ENCODE measurements at places on chromosomes 1 and 21. TPM values are rescaled to one million over a fixed set of nuclear protein-coding genes. Genes with fewer than 3 reads are reported as not detected.

DNA sequence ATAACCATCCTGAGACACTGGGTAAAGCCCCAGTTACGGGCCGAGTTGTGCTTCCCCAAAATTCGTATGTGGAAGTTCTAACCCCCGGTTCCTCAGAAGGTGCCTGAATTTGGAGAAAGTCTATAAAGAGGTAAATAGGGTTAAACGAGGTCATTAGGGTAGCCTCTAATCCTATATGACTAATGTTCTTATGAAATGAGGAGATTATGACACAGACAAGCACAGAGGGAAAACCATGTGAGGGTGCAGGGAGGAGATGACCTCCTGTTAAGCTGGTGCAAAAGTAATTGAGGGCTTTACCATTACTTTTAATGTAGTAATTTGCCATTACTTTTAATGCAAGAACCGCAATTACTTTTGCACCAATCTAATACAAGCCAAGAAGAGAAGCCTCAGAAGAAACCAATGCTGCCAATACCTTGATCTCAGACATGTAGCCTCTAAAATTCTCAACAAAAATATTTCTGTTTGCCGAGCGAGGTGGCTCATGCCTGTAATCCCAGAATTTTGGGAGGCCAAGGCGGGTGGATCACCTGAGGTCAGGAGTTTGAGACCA, 260.8 kb downstream of the GPATCH2 start:
- DNase-seq: no peak

DNA sequence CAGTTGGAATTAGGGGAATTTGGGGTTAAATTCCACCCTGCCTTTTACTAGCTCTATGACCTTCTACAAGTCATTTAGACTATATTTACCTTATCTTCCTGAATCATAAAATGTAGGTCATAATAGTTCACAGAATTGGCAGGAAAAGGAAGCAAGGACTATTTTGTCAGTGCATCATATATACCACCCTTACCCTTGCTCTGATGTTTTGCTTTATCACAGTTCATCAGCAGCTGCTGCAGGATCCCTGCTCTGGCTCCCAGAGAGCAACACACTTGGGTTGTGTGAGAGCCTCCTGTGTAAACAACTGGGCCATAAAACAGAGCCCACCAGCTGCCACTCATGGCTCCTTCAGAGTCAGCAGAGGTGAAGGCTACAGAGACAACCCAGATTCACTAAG, 631.6 kb upstream of the CAMK1G start:
- DNase-seq: no peak

- DNase-seq: no peak
Observed at GRCh38 chr21:29501451-29501850, 202.7 kb downstream of the BACH1 start.

DNA sequence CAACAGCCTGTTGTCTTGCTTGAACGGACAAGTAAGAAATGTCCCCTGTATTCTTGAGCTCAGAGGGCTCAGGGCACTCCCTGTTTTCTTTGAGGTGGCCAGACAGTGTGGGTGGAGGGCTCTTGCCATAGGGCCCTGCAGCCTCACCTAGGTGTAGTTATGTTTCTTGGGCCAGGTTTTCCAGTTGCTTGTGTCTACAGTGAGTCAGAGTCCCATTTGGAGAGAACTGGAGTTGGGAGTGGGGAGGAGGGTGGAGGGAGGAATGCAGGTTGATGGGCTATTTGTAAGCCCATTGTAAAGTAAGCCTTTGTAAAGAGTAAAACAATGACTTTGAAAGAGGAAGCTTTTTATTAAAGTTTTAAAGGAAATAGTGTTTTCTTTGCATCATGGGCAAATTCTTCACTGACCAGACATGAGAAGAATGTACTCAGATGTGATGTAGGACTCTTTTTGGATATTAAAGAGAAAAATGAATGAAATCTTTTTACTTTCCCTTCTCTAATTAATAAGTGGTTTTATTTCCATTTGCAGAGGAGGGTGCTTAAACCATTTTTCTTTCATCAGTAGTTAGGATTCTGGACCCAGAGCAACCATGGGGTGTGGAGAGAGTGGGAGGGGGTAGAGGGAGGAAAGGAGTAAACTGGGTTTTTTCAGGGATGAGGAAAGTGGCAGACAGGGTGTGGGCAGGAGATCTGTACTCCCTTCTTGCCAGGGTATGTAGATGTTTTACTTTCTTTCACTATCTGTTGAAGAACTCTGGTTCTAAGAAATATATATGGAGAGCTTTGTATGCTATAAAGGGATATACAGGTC, 45.1 kb upstream of the MACF1 start:
- no peak for DNase-seq

DNA sequence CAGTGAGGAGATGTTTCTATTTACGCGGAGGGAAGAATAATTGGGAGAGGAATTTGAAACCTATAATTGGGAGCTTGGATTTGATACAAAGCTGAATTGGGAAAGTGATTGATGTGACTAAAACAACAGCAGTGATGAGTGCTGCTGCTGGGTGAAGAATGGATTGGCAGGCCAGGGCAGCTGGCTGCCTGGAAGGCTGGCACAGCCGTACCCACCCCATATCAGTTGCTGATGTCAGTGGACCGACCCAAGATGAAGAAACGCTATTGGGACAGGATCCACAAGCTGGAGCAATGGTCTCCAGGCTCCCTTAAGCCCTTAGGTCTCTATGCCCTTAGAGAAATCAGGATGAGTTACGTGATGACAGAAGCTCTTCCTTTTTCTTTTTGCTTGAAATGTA, 47.4 kb downstream of the GRIK1 start:
- no peak for DNase-seq

- DNase-seq: no peak
Observed at GRCh38 chr21:28444111-28444510, 548.6 kb downstream of the LTN1 start.

DNA sequence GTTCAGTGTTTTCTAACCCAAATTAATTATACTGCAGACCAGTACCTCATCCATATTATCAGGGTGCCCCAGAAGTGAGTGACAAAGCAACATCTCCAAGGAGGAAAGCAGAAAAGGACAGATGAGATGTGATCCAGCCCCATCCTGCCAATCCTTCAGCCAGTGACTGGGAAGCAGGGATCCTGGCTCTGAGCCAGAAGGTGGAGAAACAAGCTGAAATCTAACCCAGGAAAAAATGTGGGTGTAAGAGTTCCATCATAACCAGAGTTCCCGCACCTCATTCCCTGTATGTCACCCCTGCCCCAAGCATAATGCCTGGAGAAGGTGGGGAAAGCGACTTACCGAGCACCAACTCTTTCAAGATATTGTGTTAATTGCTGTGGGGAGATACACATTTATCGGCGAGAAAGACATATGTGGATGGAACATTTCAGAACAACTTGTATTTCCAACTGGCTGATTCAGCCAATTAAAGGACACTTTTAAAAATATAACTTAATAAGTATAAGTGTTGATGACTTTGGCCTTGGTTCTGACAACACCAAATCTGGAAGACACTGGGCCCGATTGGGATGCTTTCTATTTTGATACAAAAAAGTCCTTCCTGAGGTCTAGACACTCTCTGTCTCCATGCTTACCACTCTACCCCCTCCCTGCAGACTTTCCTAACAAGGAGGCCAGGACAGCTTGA, 14.9 kb downstream of the PLEKHA6 start:
- DNase-seq: no peak

- DNase-seq: no peak
Observed at GRCh38 chr1:11838349-11839272, 9.0 kb downstream of the NPPA start.

- no peak for DNase-seq
Observed at GRCh38 chr1:119373465-119373864, 4.9 kb downstream of the HAO2 start.

DNA sequence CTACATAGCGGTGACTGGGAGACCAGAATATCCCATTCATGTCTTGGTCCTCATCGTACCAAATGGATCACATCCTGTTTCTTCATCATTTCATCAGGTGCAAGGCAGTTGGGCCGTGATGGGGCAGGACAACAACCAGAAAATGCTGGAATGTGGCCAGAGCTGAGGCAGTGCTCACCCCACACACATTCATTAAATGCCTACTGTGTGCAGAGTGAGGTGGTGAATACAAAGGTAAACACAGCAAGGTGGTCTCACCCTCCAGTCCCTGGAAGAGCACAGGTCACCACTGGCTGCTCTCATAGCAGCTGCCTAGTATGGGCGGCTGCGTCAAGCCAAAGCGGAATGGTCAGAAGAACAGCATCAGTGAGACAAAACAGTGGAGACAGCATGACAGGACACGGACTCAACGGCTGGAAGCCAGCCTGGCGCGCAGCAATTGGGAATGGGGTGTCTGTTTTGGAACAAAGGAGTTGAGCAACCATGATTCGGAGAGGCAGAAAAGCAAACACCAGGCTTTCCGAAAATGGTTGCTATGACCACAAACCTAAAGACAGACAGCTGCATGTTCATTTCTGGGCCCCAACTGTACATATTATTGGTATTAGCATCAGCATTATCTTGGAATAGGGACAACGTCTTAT, 5.6 kb upstream of the ADAMTSL4 start:
- DNase-seq: no peak

GRCh38 chr1:78267513-78268218, 221.9 kb downstream of the GIPC2 start:
- DNase-seq: no peak

GRCh38 chr1:166082601-166083000, 84.2 kb downstream of the FAM78B start:
- no peak for DNase-seq

DNA sequence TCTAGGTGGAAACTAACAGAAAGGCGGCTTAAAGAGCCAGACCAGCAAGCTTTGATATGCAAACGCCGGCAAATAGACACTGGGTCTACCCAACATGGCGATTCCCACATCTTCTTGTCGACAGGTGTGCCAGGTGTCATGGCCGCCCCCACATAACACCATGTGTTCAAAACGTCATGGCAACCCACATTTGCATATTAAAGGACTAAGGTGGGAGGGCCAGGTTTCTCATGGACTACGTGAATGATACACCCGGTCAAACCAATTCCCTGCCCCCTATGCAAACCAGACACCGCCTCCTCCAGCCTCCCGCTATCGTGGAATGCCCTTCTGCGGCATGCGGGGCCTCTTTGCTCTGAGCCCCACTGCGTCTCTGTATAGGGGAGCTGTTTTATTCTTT, 41.3 kb downstream of the ICOSLG start:
- no peak for DNase-seq

DNA sequence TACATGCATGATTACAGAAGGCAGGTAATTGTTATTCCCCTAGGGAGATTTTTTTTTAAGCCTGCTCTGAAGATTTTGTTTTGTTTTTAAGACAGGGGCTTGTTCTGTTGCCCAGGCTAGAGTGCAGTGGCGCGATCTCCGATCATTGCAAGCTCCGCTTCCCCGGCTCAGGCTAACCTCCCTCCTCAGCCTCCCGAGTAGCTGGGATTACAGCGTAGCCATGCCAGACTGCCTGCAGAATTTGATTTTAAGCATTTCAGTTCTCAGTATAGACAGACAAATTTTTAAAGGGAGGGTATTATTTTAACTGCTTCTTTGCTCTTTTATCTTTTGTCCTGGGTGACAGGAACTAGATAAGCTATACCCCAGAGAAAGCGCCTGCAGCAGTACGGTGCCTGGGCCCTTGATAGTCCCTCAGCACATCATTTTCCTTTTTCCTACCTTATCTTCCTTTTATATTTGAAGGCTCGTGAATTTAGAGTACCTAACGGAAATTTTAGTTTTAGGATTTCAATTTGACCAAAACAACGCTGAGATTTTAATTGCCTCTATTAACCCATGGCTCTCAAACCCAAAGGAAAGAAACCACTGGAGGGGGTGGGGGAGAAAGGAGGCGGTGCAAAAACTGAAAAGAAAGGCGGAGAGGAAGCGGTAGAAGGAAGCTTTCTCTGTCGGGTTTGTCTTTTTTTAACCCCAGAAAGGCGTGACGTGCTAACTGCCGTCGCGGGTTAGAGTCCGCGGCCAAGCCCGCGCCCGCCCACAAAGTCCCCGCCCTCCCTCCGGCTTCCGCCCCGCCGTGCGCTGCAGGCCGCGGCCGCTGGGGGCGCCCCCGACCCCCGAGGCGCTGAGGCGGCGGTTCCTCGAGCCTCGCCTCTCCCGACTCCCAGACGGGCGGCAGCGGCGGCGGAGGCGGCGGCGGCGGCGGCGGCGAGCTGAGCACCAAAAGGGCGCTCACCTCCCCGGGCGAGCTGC, at the start of gene EEIG2:
Gene EEIG2, plus strand, starts transcription at position 886 of the 972 bp plus-strand sequence. CDS start 329 bp downstream, outside the sequence.
- peak; percentile 76 for DNase-seq

- no peak for DNase-seq
Observed at GRCh38 chr21:34865400-34866241, 183.5 kb downstream of the RUNX1 start.

GRCh38 chr1:117846674-117847425, 82.6 kb downstream of the GDAP2 start:
- no peak for DNase-seq

- DNase-seq: no peak
Observed at GRCh38 chr1:228955691-228956090, 220.4 kb downstream of the RHOU start.

GRCh38 chr1:75529488-75529887, 81.4 kb downstream of the SLC44A5 start:
- no peak for DNase-seq

- DNase-seq: no peak
Observed at GRCh38 chr1:47917687-47918086, 79.5 kb downstream of the TRABD2B start.

GRCh38 chr1:27772036-27772931, 735 bp upstream of the STX12 start:
- DNase-seq: no peak

GRCh38 chr1:151476083-151476482, 16.8 kb upstream of the POGZ start:
- DNase-seq: no peak

GRCh38 chr1:145871994-145872924, 13.4 kb upstream of the PIAS3 start:
- no peak for DNase-seq

DNA sequence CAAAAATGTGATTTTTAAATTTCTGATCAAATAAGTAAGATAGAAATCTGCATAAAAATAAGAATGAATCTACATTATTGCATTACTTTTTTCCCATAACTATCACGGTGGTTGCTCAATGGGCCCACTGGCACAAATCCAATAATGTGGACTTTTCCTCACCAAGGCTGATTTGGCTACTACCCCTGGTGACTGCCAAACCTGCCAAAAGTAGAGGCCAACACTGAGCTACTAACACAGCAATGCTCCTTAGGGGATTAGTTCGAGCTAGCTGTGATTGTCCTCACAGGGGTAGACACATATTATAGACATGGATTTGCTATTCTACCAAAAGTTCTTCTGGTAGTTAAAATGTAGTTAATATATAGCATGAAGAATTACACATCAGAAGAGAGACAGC, 107.7 kb upstream of the ZNHIT6 start:
- no peak for DNase-seq

- DNase-seq: no peak
Observed at GRCh38 chr1:113694910-113695309, 64.4 kb downstream of the PHTF1 start.

Gene LGR6
- 0.37 TPM for total RNA-seq

Gene NMNAT2
- 2.4 TPM for total RNA-seq

Gene RAVER2
- total RNA-seq: 25.7 TPM

Gene ETV3L
- not detected for total RNA-seq

Gene S100B
- total RNA-seq: 31.9 TPM

Gene TRMT1L
- total RNA-seq: 33.1 TPM

Gene FAM151A
- not detected for total RNA-seq

Gene SPRR2A
- total RNA-seq: not detected
